Stomach (tissue), 19 donors: ENCODE measurements at places on chromosomes 5 and 9. TPM values are rescaled to one million over a fixed set of nuclear protein-coding genes. Genes with fewer than 3 reads are reported as not detected.

The DDX4 gene
- total RNA-seq = not detected

DNA sequence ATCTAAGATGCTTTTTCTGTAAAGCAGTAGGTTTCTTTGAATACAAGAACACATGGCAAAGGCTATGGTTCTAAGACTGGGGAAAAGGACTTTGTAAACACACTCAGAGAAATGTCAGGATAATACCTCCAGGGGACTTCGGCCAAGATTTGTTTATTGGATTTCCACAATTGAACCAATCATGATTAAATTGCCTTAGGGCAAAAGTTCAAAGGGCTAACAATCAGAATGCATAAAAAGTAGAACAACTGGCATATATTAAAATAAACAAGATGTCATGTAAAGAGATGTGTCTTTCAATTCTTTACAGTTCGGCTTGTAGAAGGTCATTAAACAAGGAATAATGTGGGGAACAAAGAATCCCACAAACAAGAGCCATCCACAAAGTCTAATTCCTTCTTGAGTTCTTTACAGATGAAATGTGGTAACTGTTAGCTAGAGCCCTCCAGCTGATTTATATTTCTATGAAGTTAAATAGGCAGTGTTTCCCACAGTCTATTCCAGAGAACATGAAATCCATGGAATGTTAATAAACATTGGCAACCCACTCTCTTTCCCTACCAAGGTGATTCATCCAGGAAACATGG, 565.5 kb downstream of the ZNF608 start:
- no peak for DNase-seq

GRCh38 chr5:170183816-170184687, 48.7 kb upstream of the C5orf58 start:
- DNase-seq = peak; percentile 80

DNA sequence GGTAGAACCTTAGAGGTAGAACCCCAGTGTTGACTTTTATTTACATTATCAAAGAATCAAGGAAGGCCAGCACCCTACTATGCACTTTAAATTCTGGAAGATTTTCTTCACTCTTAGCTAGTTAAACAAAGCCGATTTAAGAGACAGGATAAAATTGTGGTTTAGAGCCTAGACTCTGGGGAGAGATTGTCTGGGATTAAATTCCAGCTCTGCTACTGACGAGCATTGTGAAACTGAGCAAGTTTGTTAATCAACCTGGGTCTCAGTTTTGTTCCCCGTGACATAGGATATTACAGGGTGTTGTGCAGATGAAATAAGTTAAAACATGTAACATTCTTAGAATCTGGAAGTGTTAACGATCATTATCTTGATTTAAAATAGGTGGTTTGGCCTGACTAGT, 83.5 kb downstream of the FEM1C start:
- no peak for DNase-seq

DNA sequence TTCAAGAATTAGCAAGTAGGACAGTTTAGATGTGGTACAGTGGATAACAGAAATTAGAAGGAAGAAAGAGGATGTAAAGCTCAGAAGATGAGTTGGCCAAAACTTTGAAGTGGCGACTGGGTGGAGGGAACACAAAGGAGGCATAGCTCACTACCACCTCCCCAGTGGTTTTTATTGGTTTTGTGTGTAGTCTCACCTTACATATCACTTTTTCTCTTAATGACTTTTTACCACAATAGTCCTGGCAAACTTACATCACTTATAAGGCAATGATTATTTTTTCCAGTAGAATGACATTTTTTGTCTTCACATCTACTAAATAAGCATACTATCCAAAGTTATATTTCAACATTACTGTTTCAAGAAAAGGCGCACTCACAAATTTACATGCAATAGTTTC, 49.2 kb upstream of the FBN2 start:
- DNase-seq = no peak
